Activated CD4-positive, alpha-beta T cell treated with anti-CD3 and anti-CD28 coated beads for 4 hours (primary cell): ENCODE measurements at places on chromosomes 11 and 22.

DNA sequence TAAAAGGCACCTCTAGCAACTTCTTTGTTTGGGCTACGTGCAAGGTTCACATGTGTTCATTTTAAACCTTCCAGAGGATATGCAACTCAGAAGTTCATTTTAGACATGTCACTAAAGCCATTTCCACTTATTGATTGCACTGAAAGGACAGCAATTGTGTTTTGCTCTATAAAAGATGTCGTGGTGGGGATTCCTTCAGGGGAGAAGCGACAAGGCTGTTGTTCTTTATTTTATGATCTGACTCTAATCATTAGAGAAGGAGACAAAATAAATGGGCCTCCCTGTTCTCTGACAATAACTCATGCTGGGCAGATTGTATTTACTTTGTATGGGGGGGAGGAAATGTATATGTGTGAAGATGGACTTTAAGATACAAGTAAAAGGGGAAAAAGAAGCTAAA is 370.1 kb upstream of the ARHGAP42 start:
- no peak for DNase-seq

DNA sequence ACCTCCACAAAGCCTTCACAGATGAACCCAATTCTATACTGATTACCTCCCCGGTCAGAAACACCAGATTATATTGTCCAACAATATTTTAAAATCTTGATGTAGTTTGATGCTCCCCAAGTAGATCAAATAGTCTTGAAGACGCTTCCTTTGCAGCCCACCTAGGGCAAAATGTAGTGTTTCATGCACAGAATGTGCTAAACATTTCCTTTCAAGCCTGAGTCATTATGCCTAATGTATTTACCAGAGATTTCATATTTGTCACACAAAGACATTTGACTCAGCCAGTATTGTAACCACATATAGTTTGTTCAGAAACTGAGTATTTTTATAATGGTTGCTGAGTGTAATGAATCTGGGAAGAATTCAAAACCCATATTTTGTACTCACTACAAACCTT is 1396.8 kb downstream of the LRRC4C start:
- DNase-seq, result no peak

- no peak for DNase-seq
These were observed 22.5 kb upstream of the DAGLA start for GRCh38 chr11:61657566-61658290.

- DNase-seq, result no peak
These were observed 72.4 kb upstream of the FAT3 start for GRCh38 chr11:92152245-92152644.

DNA sequence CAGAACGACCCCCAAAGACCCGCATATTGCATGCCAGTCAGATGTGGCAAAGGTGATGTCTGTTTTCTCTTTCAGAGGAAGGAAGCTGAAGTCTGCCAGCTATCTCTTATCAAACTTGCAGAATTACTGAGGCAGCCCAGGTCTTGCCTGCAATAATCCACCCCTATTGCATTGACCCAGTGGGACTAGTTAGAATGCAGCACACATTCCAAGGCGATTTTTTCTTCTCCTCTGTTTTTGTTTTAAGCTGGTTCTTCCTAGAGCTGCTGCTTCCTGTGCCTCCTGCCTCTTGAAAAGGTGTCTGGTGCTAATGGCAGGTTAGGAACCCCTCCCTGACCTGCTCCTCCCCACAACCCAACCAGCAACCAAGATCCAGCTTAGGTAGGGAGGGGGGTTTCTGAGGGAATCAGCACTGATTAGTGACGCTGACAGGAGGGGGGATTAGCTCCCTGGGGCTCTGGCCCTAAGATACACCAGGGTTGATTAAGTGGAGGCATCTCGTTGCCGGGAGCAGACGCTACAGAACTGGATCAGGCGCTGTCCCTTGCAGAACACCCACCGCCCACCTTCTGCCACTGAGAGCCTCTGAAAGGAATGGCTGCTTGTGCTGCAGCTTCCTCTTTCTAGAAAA is 2.8 kb downstream of the NTM start:
- DNase-seq, result no peak

DNA sequence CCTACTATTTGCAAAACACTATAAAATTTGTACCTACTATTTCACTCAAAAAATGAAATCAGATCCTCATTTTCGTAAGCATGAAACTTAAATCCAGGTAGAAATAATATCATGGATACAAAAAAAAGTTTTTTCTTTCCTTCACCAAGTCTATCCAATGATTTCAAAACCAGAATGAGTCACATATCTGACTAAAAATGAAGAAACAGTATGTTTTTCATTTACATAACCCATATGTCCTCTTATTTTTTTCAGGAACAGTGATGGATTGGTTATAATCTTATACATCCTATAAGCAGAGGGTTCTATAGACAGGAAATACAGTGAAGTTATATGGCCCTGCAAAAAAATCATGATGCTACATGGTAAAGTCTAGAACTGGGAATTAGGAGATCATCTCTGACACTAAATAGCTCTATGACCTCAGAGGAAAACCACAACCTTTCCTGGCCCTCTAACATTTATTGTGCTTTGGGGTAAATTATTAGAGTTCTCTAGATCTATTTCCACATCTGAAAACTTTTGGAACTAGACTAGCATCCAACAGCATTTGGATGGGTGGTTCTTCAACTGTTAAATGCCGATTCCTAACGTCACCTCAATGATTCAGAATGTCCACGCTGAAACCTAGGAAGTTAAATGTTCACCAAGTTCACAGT is 10.9 kb downstream of the MTMR2 start:
- no peak for DNase-seq

DNA sequence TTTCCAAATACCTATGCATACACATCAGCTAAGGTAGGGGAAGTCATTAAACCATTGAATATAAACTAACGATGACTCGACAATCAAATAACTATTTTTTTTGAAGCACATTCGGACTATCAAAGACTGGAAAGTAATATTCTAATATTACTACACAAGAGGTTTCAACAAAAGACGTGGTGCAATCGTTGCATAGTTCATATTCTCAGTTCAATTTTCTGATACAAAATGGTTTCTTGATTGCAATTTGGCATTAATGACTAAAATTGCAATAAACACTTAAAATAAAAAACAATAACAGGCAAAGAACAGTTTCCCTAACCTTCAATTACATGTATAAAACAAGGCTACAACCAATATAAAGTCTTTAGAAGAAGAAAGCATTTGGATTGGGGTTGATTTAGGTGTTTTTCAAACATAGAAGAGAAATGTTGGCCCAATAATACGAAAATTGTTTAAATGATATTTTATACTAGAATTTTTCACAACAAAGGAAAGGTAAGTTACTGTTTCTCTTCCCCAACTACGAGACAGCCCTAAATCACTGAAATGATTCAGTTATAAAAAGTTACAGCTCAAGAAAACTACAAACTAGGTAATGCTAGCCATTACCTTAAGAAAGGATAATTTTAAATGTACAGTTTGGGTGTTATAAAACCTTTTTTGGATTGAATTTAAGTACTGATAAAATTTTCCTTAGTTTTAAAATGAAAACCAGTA is 17.6 kb downstream of the BLID start:
- DNase-seq, result no peak

- no peak for DNase-seq
These were observed 147.2 kb downstream of the CTTN start for GRCh38 chr11:70545610-70545912.

- DNase-seq, result peak; percentile 7
These were observed at the start of gene BACE1 for GRCh38 chr11:117316197-117316961. Gene BACE1 (minus strand): TSS chr11:117316256. CDS start chr11:117315795, 461 bp downstream.

DNA sequence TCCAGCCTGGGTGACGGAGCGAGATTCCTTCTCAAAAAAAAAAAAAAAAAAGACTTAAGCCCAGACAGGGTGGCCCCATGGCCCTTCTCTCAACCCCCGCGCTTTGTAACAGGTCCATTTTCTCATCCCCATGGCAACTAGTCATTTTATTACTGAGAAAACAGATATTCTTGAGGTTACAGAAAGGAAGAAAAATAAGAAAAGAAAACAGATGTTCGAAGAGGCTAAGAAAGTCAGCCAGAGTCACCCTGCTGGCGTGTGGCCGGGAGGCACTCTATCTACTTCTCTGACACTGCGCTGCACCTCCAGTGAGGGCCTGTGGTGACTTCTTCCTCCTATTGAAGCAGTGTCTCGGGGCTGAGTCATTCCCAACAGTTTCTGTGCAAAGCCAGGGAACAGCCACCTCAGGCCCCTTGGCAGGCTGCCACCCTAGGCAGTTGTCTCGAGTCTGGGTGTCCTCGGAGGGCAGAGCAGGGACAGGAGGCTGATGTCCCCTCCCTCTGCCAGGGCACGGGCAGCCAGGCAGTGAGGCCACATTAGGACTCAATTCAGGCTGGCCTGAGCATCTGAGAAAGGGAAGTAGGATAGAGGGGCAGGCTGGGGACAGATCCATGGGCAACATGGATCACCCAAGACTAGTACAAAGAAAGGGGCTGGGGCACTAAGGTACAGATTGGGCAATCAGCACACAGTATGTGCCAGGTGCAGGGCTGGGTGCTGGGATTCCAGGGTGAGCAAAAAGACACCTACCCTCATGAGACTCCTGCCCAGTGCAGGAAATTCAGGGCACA is 16.4 kb upstream of the SYVN1 start:
- DNase-seq, result no peak

- DNase-seq, result no peak
These were observed 89.5 kb downstream of the TBC1D22A start for GRCh38 chr22:46851941-46852340.

DNA sequence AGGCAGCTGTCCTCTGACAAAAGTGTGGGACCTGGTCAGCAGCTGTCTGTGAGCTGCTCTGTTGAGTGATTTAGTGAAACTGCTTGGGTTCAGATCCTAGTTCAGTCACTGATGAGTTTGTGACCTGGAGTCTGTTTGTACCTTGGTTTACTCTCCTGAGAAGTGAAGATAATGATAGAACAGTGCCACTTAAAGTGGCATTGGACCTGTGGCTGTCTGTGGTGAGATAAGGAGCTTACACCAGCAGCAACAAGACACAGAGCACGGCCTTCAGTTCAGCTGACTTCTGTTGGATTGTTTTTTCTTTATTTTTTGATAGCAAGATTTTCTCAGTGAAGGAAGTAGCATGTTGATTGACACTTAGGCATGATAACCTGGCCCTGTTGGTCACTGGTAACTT is 46.2 kb upstream of the CTTN start:
- no peak for DNase-seq

DNA sequence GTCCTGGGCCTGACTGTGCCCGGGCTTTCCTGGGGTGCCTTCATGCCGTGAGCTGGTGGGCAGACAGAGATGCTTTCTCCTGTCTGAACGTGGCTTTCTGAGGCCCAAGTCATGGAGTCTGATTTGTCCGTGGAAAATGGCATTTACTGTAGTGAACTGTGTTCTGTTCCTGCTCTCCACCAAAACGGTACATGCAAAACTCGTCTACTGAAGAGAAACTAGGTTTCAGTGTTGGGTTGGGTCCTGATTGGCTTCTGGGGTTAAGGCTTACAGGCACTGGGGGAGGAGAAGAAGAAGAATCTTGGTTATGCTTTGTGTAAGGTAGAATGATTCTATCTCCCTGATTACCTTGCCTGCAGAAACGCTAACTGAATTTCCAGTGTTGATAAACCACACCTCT is 541.7 kb downstream of the NTM start:
- no peak for DNase-seq

GRCh38 chr11:16440136-16440535 is 83.8 kb upstream of the SOX6 start:
- no peak for DNase-seq

GRCh38 chr22:46619830-46620501 is at the start of gene GRAMD4:
Gene GRAMD4 (plus strand): TSS chr22:46620386. CDS start chr22:46626800, 6,414 bp downstream.
- DNase-seq, result no peak

DNA sequence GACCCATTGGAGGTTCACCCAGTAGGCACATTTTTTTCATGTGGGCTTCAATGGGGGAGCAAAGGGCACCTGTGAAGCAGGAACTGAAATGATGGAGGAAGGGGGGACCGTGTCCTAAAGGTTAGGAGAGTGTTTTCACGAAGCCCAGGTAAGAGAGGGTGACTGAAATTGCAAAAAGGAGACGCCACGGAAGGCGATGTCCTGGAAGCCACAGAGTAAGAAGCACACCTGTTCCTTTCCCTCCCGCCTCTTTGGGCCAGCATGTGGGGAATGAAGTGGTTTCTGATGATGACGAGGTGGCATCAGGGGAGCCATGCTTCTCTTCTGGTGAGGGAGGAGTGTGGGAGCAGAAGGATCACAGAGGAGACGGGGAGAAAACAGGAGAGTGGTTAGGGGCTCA is 37.0 kb upstream of the MICAL2 start:
- no peak for DNase-seq

GRCh38 chr22:24208012-24208749 is 26.9 kb downstream of the SUSD2 start:
- DNase-seq, result no peak

- no peak for DNase-seq
These were observed 56.1 kb upstream of the INCENP start for GRCh38 chr11:62067741-62068140.

- peak; percentile 55 for DNase-seq
These were observed 879 bp downstream of the TMEM121B start for GRCh38 chr22:17120281-17120680.

- DNase-seq, result no peak
These were observed 3.5 kb downstream of the MUC5B start for GRCh38 chr11:1226226-1226985.

- no peak for DNase-seq
These were observed 5.6 kb upstream of the SH3BP1 start for GRCh38 chr22:37633625-37634416.

GRCh38 chr11:62139526-62140303 is 15.9 kb downstream of the INCENP start:
- DNase-seq, result no peak
